ENCODE measurements at places on chromosomes 11 and 22.

GRCh38 chr11:16933756-16934603, 80.2 kb downstream of the PLEKHA7 start:
- peak; percentile 74 for DNase-seq

- DNase-seq, result peak; percentile 16
Observed at GRCh38 chr11:30333405-30333804, 10.5 kb downstream of the ARL14EP start.

DNA sequence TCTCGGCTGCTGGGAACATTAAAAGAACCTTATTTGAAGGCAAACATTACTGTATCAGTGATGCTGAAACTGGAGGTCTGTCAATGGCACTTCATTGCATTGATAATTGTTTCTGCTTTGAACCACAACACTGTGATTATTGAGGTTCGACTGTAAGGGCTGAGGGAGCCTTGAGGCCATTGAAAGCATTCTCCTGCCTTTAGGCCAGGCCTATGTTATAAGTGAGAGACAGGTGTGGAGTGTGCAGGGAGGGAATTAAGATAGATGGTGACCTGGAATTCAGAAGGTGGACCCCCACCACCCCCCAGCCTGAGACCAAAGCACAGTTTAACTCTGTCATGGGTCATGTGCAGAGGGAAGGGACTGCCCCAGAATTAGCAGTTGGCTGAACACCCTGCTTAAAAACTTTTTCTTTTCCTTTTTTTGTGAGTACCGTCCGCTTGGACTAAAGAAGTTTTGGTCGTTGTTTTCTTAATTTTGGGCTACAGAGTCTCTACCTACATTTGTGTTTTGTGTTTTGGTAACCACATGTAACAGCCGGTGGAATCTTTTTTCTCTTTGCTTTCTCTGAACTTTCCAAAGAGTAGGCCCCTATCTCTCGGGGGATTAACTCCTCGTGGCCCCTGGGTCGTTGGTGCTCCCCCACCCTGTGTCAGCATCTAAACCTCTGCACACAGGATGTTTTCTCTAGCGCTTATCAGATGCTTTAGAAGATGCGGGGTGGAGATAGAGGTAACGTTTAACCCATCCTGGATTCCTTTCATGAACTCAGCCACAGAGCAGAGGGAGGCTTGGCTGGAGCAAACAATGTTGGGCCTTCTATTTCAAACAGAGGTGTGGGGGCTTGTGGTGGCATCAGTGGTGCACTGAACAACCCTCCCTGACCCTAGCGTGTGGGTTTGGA, 43.7 kb downstream of the ZBTB16 start:
- DNase-seq, result no peak

DNA sequence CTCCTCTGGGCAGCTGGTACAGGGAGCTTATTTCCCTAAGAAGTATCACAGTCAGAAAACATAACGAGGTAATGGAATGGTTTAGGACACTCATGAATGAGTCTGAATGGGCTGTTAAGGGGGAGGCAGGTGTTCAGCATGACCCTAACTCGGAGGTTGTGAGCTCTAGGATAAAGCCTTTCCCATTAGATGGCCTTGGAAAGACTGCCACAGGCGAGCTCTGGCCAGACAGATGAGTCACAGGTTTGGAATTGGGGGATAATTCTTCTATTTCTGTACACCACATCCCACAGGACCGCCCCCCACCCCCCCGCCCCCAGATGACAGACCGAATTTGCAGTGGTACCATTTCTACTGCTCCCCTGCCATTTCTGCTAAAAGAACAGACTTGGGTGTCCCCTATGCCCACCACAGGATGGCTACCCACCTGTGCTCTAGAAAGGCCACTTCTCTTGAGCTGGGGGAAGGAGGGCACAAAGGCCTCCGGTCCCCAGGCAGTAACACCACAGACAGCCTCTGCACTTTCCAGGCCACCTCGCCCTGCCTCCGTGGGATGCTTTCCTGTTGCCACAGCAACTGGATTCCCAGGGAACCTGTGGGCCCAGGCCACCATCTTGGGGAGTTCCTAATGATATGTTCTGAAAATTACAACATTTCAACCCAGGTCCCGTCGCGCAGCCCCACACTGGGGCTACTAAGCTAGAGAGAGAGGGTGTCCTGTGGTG, 76.7 kb downstream of the TRIM29 start:
- peak; percentile 44 for DNase-seq

GRCh38 chr11:133697161-133697560, 148.2 kb downstream of the SPATA19 start:
- DNase-seq, result no peak

GRCh38 chr11:32729976-32730375, 64.5 kb downstream of the CCDC73 start:
- DNase-seq, result peak; percentile 54

DNA sequence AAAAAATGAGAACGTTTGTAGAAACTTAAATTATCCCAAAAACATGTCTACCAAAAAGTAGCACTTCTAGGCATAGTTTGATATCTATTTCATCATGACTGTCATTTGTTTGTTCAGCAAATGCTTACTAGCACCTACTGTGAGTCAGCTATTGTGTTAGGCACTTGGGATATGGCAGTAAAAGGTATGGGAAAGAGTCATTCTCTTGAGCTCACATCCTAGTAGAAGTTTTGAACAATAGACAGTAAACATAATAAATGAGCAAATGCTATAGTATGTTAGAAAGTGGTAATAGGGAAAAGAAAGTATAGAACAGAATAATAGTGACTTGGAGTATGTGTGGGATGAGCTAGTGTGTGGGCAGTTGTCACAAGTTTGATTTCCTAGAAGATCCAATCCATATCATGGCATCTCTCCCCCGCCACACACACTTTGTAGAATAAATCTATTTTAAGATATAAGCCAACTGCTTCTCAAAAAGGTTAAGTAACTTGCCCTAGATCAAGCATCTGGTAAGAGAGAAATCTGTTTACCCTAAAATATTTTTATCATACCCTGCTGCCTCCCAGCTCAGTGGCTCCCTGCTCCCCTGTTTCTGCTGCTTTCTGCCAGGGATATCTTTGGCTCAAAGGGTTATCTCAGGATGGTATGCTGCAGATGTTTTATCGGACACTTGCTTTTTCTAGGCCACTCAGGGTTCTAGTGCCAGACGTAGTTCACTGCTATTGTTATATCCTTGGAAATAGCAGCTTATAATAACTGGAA, 129.7 kb downstream of the NCAM1 start:
- DNase-seq, result no peak

GRCh38 chr22:33427461-33427860, 369.3 kb upstream of the SYN3 start:
- peak; percentile 41 for DNase-seq

DNA sequence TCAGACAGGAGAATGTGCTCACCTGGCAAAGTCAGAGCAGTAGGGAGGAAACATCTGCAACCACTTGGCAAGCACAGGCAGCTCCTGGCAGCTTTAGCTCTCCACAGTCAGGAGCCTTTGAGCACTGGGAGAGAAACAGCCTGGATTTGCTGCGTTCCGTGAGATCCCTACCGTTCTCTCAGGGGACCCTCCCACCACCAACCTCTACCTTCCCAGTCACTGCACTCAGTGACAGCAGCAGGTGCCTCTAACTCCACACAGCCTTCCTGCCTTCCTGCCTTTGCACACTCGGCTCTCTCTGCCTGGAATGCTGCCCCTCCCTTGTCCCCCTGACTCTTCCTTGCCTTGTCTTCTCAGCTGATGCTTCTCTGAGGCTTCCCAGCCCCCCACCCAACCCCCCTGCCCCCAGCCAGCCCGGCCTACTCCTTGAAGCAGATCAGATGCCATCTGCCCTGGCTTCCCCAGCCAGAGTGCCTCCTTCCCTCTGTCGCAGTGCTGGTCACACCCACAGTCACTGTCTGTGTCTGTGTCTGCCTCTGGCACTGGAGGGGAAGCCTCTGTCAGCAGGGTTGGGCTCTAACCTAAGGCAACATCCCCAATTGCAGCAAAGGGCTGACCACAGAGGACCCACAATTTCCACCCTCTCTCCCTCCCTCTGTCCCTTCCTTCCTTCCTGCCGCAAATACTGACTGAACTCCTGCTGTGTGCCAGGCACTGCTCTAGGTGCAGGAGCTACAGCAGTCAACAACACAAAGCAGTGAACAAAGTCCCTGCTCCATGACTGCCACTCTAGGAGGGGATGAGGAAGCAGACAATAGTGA, 14.9 kb upstream of the TSKU start:
- peak; percentile 54 for DNase-seq

- DNase-seq, result peak; percentile 85
Observed at GRCh38 chr11:6693342-6694228, 10.4 kb upstream of the MRPL17 start.

DNA sequence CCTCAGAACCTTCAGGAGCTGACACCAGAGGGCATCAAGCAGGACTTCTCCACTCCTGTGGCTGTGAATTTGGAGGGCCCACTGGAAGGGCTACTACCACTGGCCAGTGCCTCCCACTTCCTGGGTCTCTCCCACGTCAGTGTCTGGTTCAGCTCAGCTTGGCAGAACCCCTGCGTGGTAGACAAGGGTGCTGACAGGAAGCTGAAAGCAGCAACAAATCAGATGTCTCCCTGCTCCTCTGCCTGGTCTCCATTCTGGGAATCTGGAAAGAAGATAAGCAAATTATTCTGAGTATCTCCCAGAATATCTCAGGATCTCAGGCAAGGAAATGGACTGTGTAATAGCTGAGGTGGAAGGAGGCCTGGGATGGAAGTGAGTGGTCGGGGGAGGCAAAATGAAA, 61.5 kb downstream of the TMPRSS5 start:
- no peak for DNase-seq

GRCh38 chr11:22558664-22559063, 67.0 kb downstream of the FANCF start:
- DNase-seq, result peak; percentile 57

DNA sequence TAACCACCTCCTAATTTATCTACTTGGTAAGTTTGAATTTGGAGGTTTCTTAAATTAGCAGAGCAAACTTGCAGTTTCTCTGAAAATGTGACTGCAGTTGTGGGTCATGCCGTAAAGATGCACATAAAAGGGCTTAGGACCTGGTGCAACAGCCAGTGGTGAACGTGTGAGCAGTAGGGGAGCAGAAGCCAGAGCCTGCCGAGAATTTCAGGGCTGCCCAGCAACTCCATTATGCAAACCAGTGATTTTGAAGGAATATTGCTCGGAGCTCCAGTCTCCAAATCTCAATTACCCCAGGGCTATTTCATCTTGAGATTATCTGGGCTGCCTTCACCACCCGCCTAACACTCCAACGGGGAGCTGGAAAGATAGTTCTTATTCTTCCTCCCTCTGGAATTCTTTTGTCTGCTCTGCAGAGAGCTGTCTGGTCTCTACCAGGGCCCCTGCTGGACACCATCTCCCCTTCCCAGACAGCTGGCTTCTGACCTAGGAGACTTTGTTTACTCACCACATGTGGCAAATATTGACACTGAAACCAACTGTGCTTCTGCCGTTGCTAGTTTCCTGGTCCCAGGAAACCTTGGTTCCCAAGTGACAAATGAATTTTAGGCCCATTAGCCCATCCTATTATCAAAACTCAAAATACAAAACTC, 93.9 kb downstream of the DSCAML1 start:
- no peak for DNase-seq

DNA sequence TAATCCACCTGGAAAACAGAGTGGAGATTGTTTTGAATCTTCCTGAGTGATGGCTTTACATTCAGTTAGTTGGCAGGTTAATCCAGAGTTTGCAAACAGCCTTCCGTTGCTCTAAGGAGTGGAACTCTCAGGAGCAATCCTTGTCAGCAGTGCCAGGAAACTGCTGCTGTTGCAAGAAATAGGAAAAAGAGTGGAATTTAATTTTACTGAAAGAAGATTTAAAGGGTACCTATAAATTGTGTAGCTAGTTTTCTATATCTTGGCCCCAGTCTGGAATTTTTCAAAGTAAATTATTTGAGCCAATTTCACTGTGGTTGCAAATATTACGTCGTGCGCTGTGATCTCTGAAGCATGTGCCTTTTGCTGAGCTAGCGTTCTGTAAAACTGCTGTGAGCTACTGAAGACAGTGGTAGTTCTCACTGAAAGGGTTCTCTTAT, 55.5 kb upstream of the SLC5A12 start:
- no peak for DNase-seq

DNA sequence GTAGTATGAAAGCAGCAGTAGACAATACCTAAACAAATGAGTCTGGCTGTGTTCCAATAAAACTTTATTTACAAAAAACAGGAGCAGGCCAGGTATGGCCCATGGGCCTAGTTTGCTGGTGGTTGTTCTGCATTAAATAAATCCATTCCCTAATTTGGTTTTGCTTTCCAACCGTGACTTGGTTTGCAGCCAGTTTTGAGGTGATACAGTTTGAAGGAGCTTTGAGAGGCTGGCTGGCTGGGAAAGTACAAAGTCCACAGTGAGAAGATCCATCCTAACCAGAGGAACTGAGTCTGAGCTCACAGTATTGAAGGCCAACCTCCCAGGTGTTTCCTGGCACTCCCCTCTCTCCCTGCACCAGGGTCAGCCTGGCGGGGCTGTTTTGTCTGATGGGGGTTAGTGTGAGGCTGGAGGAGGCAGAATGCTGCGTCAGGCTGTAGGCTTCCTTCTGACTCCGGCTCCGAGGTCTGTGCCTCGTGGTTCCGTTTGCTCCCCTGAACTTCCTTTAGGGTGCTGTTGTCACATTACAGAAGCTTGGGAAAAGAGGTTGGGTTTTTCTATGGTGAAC, 129.5 kb downstream of the MICAL2 start:
- DNase-seq, result no peak

DNA sequence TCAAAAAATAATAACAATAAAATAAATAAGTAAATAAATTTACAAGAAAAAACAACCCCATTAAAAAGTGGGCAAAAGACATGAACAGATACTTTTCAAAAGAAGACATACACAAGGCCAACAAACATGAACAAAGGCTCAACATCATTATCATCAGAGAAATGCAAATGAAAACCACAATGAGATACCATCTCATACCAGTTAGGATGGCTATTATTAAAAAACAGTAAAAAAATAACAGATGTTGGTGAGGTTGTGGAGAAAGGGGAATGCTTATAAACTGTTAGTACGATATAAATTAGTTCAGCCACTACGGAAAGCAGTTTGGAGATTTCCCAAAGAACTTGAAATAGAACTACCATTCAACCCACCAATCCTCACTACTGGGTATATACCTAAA, 44.6 kb downstream of the PRCP start:
- DNase-seq, result peak; percentile 66

DNA sequence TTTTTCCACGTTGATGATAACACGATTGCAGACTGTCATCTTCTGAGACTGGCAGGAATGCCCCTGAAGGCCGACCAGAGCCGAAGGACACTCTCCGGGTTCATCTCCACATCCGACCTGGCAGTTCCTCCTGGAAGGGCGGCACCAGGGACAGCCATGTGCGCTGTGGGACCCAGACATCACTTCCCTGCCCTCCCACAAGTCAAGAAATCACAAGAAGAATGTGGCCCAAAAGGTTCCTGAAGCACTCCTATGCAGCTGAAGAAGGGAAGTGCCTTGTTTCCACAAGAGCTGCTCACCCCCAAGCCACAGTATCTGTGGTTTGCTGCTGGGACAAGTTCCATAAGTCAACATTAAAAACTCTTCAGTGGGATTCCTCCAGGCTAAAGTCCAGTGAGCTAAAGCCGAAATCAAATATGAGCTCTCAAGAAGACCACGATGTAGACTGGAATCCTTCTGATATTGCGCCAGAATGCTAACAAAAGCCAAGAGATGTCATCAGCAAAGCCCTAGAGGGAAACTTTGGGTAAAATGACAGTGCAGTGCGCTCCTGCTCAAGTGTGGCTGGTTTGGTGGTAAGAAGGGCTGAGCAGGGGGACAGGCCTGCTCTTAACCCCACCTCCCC, 21.2 kb downstream of the PACSIN2 start:
- peak; percentile 83 for DNase-seq
